ENCODE measurements at places on chromosomes 1 and 21.

DNA sequence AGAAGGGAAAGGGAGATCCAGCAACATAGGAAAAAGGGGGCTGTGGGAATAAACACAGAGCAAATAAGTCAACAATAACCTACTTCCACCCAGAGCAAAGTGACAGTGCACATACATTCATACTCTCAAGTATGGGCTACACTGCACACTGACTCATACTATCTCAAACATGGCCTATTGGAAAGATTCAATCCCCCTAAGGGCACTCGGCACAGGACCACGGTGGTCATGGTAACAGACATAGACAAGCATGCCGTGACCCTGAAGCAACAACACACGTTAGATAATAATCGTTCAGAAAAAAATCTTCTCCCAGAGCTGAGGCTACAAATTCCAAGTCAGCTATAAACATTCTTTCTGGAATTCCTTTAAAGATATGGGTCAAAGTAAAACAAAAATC lies 16.8 kb upstream of the JAK1 start:
- DNase-seq = no peak

- DNase-seq = no peak
These were observed 184.5 kb downstream of the DHRS3 start for GRCh38 chr1:12433323-12434053.

DNA sequence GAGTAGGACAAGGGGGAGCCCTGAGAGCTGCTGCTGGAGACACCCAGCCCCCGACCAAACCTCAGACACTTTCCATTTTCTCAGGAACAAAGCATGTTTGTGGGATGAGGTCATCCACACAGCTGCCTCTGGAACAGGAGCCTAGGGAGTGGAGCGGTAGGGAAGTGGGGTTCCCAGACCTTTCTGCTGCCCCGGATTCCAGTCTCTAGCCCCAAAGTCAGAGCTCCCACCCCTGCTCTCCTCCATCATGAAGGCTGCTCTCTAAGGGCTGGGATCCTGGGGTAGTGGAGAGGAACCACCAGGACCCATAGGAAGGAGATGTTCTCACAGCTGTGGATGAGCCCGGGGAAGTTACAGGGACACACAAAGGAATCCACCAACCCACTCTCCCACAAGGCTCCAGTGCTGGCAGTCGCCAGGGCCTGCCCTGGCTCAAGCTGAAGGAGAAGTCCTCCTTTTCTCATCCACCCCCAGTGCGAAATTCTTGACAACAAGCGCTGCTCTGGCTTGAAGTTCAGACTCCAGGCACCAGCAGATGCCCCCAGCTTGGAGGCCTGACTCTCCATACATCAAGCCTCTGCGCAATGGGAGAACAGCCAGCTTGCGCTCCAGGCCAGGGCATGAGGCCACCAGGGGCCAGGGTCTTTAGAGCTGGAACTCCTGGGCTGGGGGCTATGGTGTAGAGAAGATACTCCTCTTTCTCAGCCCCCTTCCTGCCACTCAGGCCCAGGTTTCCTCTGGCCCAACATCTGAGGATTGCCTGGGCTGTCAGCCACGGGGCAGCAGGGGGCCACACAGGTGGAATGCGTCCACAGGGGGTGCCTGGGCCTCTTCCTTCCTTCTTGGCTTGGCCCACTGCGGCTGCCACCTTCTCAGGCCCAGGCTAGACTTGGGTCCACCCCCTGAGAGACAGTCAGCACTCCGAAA lies 4.5 kb downstream of the FHL3 start:
- no peak for DNase-seq

- DNase-seq = no peak
These were observed 48.3 kb downstream of the SIM2 start for GRCh38 chr21:36747041-36747814.

DNA sequence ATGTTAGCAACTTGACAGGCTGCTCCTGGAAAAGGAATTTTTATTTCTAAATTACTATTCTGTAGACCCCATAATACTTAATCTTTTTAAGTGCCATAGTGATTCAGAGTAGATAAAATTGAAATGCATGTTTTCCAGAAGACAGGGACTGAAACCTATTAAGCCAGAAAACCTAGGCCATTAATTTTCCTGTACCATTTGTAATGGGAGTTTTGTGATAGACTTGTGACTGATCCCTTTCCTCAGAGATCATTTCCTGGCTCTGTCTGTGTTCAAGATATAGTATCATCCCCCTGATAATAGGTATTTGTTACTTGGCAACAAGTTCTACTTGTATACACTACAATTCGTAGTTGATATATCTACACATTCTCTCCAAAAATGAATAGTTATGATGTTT lies 1609.8 kb downstream of the AMY1C start:
- DNase-seq = no peak

All from stimulated activated CD4-positive, alpha-beta T cell treated with anti-CD3 and anti-CD28 coated beads, Interleukin-4, amount 100 ng/mL, for 24 hours (primary cell).